NCI-H1694 (cell line): ENCODE measurements at places on chromosomes 1 and 21.

DNA sequence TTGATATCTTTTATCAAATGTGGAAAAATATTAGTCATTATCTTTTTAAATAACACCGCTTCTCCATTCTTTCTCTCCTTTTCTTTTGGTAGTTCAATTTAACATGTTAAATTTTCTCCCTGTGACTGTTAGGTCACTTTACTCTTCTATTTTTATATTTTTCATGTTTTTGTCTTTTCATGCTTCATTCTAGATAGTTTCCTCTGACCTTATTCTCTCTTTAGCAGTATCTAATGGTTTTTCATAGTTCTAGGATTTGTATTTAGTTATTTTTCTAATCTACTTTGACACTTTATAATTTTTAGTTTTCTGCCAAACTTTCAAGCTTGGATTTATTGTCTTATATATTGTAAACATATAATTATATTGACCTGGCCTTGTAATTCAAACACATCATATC is 116.0 kb downstream of the RASAL2 start:
- no peak for DNase-seq

DNA sequence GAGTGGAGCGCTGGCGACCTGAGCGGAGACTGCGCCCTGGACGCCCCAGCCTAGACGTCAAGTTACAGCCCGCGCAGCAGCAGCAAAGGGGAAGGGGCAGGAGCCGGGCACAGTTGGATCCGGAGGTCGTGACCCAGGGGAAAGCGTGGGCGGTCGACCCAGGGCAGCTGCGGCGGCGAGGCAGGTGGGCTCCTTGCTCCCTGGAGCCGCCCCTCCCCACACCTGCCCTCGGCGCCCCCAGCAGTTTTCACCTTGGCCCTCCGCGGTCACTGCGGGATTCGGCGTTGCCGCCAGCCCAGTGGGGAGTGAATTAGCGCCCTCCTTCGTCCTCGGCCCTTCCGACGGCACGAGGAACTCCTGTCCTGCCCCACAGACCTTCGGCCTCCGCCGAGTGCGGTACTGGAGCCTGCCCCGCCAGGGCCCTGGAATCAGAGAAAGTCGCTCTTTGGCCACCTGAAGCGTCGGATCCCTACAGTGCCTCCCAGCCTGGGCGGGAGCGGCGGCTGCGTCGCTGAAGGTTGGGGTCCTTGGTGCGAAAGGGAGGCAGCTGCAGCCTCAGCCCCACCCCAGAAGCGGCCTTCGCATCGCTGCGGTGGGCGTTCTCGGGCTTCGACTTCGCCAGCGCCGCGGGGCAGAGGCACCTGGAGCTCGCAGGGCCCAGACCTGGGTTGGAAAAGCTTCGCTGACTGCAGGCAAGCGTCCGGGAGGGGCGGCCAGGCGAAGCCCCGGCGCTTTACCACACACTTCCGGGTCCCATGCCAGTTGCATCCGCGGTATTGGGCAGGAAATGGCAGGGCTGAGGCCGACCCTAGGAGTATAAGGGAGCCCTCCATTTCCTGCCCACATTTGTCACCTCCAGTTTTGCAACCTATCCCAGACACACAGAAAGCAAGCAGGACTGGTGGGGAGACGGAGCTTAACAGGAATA is 4.2 kb downstream of the TFAP2E start:
- no peak for DNase-seq

GRCh38 chr21:44090325-44090724 is 16.9 kb upstream of the PWP2 start:
- no peak for DNase-seq

DNA sequence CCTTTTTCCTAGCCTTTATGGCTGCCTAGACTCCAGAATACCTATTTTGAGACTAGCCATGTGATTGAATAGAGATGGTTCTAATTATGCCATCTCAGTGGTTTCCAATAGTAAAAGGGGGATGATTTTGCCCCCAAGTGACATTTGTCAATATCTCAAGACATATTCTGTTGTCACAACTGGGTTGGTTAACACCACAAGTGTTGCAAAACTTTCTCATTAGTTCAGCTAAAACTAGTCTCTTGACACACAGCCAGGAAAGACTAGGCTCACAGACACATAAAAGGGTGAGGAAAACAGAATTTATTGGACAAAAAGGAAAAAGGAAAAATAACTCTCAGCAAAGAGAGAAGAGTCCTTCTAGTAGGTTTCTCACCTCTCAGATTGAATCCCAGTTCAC is 39.9 kb upstream of the GBP5 start:
- no peak for DNase-seq
